NCI-H510A treated with DMSO at 0.1 percent for 48 hours (cell line): ENCODE measurements at places on chromosomes 11 and 22.

DNA sequence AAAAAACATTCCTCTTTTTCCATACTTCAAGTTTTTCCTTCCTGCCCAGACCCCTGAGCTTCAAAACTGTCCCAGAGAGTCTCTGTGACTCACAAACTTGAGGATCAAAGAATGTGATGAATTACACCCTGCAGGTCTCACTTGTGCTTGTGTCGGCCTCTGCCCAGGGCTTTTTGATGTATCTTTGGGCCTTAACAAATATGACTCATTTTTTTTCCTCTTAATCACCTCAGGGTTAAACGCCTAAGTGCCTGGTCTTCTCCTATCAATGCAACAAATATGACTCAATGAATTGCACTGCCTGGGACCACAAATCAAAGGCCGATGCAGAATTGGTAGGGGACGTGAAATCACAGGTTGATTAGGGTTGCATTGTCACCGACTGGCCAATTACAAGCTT lies 267.7 kb downstream of the LARGE1 start:
- DNase-seq, result no peak

DNA sequence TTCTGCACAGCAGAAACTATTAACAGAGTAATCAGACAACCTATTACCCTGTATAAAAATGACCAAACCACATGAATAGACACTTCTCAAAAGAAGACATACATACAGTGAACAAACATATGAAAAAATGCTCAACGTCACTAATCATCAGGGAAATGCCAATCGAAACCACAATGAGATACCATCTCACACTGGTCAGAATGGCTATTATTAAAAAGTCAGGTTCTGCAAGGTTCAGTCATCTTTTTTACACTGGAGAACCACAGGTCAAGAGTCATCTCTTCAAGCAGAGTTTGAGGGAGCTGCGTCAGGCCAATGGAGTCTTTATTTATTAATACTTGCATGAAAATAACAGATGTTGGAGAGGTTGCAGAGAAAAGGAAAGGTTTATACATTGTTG lies 40.4 kb downstream of the RCN1 start:
- no peak for DNase-seq

GRCh38 chr11:117999354-117999993 lies 13.3 kb downstream of the IL10RA start:
- no peak for DNase-seq

DNA sequence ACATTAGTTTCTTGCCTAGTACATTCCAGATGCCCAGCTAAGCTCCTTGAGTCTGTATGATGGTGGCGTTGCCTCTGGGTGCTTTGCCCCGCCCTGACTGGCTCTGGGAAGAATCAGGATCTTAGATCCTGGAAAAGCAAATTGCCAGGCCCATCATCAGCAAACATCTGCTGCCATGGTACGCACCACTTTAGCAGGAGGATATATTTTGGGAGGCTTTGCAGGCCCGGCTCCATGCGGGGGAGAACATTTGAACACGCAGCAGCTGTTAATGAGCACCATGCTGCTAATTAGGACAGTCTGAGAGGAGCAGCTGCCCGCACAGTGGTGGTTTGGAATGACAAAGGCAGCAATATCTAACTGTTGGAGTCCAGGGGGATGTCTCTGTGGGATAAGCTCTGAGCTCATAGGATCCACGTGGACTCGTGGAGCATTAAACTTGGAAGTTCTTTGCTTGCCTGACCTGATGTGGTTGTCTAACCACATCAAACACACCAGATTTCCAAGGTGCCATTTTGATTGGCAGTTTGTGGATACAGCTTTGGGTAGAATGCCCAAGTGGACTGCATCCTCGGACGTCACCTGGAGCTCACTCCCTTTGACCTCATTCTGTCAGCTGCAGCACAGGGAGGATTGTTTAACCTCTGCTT lies 217.0 kb upstream of the ZBED5 start:
- DNase-seq, result no peak

DNA sequence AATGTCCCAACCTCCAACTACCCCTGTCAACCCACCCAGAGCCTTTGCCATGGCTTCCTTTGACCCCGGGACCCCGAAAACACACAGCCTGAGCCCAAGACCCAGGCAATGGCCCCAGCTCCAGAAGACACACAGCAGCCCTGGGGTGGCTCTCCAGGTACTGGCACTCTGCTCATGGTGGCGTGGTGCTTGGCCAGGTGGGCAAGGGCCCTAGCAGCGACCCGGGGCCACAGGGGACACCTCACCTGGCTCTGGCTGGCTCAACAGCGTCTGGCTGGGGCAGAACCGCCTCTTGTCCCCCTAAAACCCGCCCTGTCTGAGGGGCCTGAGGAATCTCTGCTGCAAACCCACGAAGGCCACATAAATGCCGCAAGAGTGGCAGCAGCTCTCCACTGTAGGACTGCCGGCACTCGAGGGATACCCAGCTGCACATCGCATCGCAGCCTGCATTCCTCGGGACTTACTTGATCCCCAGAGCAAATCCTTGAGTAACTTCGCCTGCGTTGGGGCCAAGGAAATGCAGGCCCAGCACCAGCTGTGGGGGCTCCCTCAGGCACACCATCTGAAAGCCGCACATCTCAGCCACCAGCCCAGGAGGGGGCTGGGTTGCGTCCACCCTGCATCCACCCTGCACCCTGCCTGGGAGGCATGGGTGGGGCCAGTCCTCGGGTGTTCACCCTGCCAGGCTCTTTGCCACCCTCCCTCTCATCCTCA lies 23.1 kb upstream of the GNB1L start:
- no peak for DNase-seq

- DNase-seq, result no peak
Measured at GRCh38 chr11:129911298-129911697, 15.9 kb upstream of the NFRKB start.

GRCh38 chr11:116740741-116741140 lies 32.0 kb downstream of the BUD13 start:
- DNase-seq, result no peak

DNA sequence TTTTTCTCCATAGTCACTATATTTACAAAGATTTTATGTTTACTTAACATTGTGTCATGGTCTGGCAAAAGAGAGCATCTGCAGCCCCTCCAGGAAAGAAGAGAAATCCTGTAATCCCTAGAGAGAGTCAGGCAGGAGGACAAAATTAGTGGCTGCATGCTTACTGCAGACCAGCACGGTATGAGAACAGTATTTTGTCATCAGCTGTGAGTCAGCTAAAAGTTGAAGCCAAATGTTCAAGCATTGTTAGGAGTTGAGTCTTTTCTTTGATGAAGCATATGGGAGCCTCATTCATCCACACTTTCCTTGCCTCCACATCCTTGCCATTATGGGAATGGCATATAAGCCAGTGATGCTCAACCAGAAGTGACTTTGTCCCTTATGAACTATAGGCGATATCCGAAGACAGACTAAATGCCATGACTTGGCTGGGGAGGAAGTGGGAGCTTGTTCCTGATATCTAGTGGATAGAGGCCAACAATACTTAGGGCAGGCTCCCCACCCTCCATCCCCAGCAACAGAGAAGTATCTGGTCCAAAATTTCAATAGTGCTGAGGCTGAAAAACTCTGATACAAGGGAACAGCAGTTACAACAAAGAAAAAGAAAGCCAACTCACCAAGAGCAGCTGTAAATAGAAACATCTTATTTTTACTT lies 112.0 kb upstream of the OR5AK2 start:
- DNase-seq, result no peak

- DNase-seq, result no peak
Measured at GRCh38 chr11:2748061-2748813, 48.4 kb upstream of the KCNQ1OT1 start.

DNA sequence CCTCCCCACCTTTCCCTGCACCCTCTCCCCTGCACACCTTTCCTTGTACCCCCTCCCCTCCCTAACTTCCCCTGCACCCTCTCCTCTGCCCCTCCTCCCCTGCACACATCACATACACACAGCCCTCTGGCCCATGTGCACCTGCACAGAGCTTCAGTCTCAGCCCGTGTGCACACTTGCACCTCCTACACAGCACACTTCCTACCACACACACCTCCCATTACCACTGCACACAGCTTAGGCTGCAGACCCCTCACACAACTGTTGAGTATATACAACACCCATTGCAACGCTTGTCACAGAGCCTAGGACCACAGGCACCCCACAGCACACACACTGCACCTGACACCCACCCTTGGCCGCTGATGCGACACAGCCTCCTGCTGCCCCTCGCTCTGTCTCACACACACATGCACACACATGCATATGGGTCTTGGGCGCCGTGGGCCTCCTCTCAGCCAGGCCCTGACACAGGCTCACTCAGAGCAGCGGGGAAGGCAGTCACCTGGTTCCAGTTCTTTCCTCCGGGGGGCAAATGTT lies 411 bp downstream of the SIGIRR start:
- no peak for DNase-seq

DNA sequence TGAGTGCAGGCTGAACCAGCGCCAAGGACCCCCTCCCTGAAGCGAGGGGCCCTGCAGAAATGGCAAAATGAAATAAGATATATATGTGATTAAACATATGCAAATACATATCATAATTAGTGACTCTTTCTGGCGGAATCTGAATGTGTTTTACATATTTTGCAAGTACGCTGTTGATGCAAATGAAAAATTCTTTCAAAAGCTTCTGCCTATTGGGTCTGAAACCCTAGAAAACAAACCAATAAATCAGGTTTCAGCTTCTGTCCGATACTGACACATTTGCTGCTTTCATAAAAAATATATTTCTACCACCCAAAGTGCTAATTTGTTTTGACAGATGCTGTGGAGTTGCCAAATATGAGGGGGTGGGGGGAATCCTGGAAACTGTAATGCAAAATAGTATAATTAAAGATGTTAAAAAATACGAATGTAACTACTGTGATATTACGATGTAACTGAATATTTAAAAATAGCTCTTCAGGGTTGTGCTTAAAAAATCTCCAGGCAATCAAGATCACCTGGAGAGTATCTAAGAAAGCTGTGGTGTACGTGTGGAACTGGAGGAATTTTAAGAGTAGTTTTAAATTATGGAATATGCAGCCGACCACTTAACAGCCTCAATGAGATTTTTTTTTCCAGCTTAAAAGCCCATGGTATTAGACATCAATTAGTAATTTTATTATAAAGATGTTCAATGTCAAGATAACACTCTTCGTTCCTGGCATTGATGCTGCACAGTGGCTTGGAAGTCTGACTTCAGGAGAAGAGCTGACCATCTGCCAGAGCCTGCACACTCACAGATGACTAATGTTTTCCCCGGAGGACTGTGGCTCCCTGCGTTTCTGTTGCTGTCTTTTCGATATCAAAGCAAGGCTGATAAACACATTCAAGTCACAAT lies 122.2 kb upstream of the RCN1 start:
- DNase-seq, result no peak

DNA sequence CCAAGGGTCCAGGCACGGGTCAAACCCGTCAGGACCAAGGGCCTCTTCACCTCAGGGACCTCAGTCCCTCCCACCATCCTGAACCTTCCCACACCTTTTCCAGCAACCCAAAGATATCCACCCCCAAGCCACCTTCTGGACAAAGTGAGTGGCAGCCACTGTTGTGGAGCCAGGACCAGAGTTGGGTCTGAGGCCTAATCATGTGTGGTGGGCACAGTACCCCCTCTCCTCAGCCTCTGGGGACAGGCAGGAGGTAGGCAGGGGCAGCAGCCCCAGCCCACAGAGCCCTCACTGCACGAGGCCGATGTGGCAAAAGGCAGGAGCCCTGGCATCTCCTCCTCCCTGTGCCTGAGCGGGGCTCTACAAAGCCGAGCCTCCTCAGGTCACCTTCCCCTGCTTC lies 2.5 kb downstream of the KCNJ11 start:
- DNase-seq, result no peak

DNA sequence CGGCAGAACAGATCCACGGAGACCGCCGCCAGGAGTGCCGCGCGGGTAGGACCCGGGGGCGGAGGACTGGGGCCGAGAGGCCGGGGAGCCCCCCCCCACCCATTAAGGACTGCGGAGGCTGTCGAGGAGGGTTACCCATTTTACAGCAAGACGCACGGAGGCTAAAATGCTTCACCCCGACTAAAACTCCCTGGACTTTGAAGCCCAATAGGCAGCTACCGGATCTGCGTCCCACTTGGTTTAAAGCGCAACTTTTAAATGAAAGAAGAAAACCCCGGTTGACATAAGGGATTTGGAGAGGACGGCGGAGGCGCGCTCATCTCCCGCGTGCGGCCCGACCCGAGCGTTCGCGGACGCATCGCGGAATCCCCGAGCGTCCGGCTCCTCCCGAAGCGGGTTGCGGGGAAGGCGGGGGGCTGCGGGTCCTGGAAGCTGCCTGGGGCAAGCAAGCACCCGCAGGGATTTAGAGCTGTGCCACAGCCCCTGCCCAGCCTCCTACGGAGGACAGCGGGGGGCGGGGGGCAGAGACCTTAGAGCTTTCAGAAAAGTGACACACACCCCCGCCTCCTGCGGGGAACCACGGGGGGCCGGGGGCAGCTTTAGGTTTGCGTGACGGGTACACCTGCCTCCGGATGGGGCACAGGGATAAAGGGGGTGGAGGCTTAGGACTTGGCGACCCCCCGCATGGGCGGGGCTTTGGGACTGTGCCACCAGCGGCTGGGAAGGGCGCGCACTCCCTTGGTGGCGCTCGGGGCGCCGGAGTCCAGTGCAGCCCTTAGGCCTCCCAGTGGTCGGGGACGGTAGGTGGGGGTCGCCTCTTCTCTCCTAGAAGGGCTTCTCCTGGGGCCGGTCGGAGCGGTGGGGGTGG lies 760 bp upstream of the CELSR1 start:
- no peak for DNase-seq

- DNase-seq, result no peak
Measured at GRCh38 chr22:36291831-36292740, 39.2 kb downstream of the APOL1 start.

GRCh38 chr11:73622926-73623593 lies 23.3 kb upstream of the PLEKHB1 start:
- DNase-seq, result no peak

GRCh38 chr22:49951000-49951677 lies 9.4 kb upstream of the PIM3 start:
- peak; percentile 44 for DNase-seq

- no peak for DNase-seq
Measured at GRCh38 chr11:45833761-45834160, 13.5 kb upstream of the CRY2 start.

GRCh38 chr11:116605543-116606459 lies 167.0 kb downstream of the BUD13 start:
- no peak for DNase-seq

- no peak for DNase-seq
Measured at GRCh38 chr22:28237783-28238182, 318.7 kb upstream of the PITPNB start.
